ENCODE measurements at places on chromosomes 2 and 18.

- no peak for DNase-seq
Observed at GRCh38 chr18:32301976-32302743, 112.3 kb downstream of the MEP1B start.

- DNase-seq, result no peak
Observed at GRCh38 chr2:202883987-202884675, 12.6 kb upstream of the ICA1L start.

- DNase-seq, result no peak
Observed at GRCh38 chr2:50749216-50749615, 282.7 kb downstream of the NRXN1 start.

DNA sequence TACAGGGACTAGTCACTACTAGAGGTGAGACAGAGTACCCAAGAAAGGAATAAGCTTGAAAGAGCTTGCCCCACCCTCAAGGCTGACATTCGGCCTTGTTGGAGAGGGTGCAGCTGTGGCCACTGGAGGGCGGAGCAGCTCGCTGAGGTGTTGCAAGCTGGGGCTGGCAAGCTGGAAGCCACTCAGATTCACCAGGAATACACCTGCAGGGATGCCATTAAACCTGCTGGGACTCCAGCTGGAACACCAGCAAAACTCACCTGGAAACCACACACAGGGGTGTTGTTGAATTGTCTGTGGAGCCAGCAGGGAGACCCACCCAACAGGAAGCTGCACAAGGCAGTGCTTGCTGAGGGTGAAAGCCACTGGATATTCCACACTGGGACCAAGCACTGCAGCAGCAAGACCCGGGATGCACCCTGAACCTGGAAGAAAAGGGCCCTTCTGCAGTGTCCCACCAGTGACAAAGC lies 26.1 kb downstream of the KCTD18 start:
- no peak for DNase-seq

- no peak for DNase-seq
Observed at GRCh38 chr2:47088371-47089082, 66.6 kb downstream of the STPG4 start.

GRCh38 chr2:98509542-98510321 lies 65.1 kb downstream of the INPP4A start:
- no peak for DNase-seq

DNA sequence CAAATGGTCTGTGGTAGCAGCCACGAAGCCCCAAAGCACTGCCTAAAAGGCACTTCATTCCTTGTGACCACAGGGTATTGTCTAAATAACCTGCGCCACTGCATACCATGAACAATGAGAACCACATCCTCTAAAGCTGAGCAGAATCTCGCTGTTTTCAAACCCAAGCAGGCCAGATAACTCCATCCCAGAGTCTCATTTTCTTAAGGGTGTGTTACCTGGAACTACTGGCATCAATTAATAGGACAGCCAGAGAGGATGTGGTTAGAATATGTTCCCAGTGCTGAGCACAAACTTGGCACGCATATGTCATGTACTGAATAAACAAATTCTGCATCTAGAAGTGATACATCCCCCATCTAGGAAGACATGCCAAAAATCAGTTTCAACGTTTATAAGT lies 13.0 kb downstream of the VPS4B start:
- no peak for DNase-seq

- DNase-seq, result no peak
Observed at GRCh38 chr18:33583901-33584300, 5.9 kb downstream of the ASXL3 start.

- no peak for DNase-seq
Observed at GRCh38 chr2:108449410-108450130, 564 bp downstream of the GCC2 start.

- DNase-seq, result no peak
Observed at GRCh38 chr2:205905576-205905975, 180.4 kb downstream of the INO80D start.

GRCh38 chr2:200471928-200472645 lies 37.8 kb downstream of the KCTD18 start:
- no peak for DNase-seq

GRCh38 chr18:45161850-45162249 lies 453.4 kb upstream of the SLC14A2 start:
- no peak for DNase-seq

DNA sequence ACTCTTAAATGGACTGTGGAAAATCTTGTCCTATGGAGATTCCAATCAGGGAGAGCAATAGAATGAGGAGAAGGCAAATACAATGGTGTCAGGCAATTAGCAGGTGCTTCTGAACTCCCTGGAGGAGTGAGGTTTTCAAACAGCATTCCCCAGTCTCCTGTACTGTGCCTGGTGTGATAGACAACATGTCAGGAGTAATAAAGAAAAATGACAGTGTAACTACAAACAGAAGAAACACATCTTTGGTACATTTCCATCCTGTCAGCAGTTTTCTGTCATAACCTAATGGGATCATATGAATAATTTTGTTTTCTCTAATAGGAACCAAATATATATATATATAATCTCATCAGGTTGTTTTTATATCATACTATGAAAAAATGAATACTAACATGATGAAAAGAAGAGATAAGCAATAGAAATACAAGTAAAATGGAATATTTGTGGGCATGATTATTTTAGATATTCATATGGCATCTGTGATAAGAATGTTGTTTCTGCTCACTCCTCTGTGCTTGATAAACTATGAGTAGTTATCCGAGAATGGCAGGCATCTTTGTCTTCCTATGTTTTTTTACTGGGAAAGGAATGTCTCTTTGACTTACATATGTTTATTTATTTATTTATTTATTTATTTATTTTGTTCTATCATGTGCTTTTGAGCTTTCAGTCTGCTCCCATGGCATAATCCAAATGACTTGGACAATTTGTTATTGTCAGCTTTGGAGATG lies 441.7 kb downstream of the TXNL1 start:
- DNase-seq, result no peak

DNA sequence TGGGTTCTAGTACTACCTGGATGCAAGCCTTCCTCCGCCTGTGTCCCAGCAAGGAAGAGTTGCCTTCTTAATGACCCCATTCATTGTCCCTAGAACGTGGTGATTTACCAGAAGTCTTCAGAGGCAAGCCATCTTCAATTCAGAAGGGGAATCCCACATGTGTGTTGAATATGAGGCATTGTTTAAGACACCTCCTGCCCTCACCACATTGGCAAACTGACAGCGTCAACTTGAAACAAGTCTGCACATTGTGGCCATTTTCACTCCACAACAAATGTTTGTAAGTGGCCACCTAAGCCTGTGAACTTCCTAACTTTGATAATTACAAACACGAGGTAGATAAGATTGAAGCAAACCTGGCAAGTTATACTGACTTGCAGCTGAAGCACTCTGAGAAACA lies 83.7 kb downstream of the TCF7L1 start:
- DNase-seq, result no peak

DNA sequence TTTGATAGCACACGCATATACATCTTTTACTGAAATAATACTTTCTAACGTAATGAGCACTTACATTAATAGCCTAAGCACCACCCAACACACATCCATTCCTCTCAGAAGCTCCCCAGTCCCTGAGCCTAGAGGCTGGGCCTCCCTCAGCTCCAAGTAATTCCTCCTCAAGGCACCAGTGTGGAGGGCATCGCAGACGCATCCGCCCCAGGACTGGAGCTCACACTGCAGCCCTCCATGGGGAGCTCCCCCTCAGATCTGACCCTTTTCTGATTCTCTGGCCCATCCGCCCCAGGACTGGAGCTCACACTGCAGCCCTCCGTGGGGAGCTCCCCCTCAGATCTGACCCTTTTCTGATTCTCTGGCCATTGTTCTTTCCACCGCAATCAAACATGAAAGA lies 60.4 kb upstream of the SNTG2 start:
- no peak for DNase-seq

- DNase-seq, result no peak
Observed at GRCh38 chr2:38572167-38572566, 30.6 kb downstream of the HNRNPLL start.

DNA sequence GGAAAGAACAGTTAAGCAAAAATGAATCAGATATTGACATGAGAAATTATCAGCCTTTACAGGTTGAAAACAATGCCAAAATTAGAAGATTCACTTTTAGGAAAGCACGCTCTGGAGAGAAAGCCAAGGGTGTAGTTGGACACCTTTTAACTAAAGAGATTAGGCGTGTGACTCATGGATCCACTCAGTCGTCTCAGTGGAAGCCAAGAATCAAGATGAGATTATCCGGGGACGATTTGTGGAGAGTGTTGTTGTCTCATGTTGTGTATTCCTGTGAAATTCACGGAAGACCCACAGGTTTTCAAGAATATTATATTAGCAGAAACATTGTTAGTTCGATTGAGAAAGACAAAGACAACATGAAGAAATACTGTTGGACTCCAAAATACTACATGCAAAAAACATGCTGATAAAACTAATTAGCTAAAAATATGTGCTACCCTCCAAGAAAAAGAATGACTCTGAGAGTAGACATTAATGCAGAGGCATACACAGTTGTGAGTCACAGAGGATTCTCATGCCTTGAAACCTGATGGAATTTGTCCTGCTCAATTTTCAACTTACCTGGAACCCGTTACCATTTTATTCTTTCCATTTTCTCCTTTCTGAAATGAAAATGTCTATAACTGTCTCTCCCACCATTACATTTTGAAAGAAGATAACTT lies 192.1 kb upstream of the RND3 start:
- DNase-seq, result no peak

DNA sequence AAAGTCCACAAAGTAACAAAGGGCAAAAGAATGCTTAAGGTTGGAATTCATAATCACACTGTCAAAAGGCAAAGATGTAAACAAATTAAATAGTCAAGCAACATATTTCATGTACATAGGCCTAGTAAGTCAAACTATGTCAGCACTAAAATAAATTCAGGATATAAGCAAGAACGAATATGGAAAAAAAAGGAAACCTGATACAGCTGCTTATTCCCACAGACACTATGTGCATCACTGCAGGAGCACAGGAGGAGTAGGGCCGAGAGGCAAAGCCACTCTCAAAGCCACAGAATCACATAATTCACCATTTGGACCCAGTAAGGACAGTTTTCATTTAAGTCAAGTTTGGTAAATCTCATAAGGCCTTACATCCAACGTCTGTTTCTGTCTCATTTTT lies 116.6 kb downstream of the SATB2 start:
- DNase-seq, result no peak

- no peak for DNase-seq
Observed at GRCh38 chr2:70085711-70086277, 1.5 kb upstream of the PCBP1 start.

- no peak for DNase-seq
Observed at GRCh38 chr18:11136241-11136640, 13.1 kb downstream of the PIEZO2 start.

- no peak for DNase-seq
Observed at GRCh38 chr2:119248751-119249150, 25.1 kb downstream of the STEAP3 start.

- DNase-seq, result no peak
Observed at GRCh38 chr18:1048032-1048431, 143.4 kb downstream of the ADCYAP1 start.

GRCh38 chr2:4291430-4291829 lies 588.1 kb downstream of the DCDC2C start:
- DNase-seq, result no peak

GRCh38 chr18:23856466-23857163 lies 157.9 kb upstream of the TTC39C start:
- no peak for DNase-seq

DNA sequence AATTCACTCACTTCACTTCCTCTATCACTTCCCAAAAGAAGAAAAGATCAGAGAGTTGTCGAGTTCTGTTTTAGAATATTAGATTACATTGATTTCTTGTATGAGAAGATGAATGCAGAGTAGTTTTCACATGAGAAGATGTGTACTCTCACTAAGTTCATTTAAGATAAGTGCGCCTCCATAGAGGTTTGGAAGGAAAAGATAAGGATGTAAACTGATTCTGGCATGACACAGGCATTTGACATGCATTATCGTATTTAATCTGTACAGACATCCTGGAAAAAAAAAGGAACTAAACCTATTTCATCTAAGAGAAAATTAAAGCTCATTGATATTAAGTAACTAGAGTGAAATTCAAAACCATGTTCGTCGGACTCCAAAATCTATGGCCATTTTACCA lies 152.2 kb upstream of the CRIM1 start:
- DNase-seq, result no peak

DNA sequence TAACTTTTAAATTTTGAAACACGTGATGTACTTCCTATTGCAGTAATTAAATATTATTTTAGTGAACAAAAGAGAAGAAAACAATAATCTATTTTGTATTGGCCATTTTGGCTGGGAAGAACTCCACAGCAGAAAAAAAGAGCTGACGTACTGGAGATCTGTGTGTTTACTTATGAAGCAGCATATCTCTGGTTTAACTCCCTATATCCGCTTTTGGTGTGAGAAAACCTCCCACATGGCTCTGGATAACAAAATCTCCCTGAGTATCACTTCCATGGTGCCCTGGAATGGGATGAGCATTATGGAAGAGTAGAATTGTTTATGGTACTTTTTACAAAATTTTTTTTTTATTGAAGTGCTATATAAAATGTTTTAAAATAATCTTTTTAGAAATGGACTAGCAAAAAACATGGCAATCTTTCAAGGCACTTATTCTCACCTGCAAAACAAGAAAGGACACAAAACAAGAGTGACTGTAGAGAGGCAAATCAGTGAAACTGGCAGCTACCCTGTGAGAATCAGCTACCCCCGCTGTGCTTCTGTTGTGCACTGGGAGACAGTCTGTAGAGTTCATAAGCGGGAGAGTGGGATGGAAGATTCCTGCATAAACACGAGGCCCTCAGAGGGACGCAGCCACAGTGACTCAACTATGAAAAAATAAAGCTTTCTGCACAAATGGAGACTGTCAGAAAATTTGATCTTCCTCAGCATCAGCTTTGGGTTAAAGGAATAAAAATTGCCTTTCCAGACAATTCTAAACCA lies 762.2 kb upstream of the HS6ST1 start:
- DNase-seq, result no peak

DNA sequence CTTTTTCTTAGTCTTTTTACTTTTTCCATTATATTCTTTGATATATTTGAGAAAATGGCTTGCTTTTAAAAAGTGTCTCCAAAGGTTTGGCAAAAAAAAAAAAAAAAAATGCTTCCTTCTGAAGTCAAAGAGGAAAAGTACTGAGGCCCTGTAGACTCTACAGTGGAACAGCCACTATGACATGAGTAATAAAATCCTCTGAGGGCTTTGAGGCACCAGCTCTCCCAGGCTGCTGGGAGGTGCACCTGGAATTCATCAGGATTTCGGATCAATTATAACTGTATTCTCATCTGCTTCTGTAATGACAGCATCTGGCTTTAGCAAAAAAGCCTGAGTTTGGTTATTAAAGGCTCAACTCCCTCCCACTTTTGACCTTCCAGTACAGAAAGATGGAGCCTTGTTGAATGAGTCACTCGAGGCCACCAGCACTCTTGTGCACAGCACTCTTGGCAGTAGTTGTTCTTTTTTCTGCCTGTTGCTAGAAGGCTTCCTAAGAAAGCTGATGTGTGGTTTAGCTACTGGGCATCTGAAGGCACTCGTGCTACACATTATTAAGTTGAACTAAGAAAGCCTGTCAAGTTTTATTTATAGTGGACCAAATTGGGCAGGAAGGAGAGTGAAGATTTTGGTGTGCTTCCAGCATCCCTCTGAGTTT lies 131.3 kb downstream of the PRPF40A start:
- DNase-seq, result no peak

- DNase-seq, result no peak
Observed at GRCh38 chr2:6999211-6999877, 82.1 kb downstream of the RNF144A start.

- no peak for DNase-seq
Observed at GRCh38 chr18:48771641-48772375, 179.0 kb downstream of the SMAD7 start.

All from bone marrow (tissue), 2 donors.